IMR-90 (cell line): ENCODE measurements at places on chromosomes 5 and 9. TPM values are rescaled to one million over a fixed set of nuclear protein-coding genes. Genes with fewer than 3 reads are reported as not detected.

Gene FLT4
- under 0.01 and 0.28 TPM in 2 replicates for total RNA-seq

Gene PKD2L2
- not detected in 2 replicates for total RNA-seq

Gene INSYN2B
- 33.5 and 43.6 TPM in 2 replicates for total RNA-seq

Gene HAPLN1
- total RNA-seq = under 0.01 and 0.56 TPM in 2 replicates

Gene PCDHA9
- total RNA-seq = under 0.01 TPM in 2 replicates

Gene TPRN
- total RNA-seq = 1.7 and 1.8 TPM in 2 replicates

Gene LVRN
- under 0.01 and 0.18 TPM in 2 replicates for total RNA-seq

Gene IRX2
- total RNA-seq = 0.36 and 0.56 TPM in 2 replicates

Gene FOXD4L6
- total RNA-seq = not detected in 2 replicates

Gene CARD9
- total RNA-seq = 0.36 and 1.1 TPM in 2 replicates

Gene SLC25A2
- 0.28 TPM in 1 of 2 replicates, not detected in the other for total RNA-seq

Gene SIT1
- not detected in 2 replicates for total RNA-seq

Gene GLDC
- 0.36 and 0.83 TPM in 2 replicates for total RNA-seq

Gene CRB2
- not detected in 2 replicates for total RNA-seq

Gene NUTM2F
- total RNA-seq = not detected in 2 replicates

Gene ANKRD55
- total RNA-seq = 0.28 TPM in 1 of 2 replicates, not detected in the other

Gene CARTPT
- not detected in 2 replicates for total RNA-seq

Gene PCDHGA3
- 1.4 and 1.7 TPM in 2 replicates for total RNA-seq

Gene PLPP1
- 21.3 and 24.7 TPM in 2 replicates for total RNA-seq

Gene TSSK1B
- total RNA-seq = under 0.01 and 0.18 TPM in 2 replicates

Gene IFNB1
- not detected in 2 replicates for total RNA-seq

Gene GPX8
- total RNA-seq = 166 and 201 TPM in 2 replicates

Gene POU4F3
- total RNA-seq = not detected in 2 replicates

Gene PCDHGA1
- 0.83 and 0.90 TPM in 2 replicates for total RNA-seq

Gene WDR38
- not detected in 2 replicates for total RNA-seq

Gene DNAJC18
- 9.2 and 11.1 TPM in 2 replicates for total RNA-seq

Gene MPDZ
- total RNA-seq = 39.3 and 46.4 TPM in 2 replicates

Gene SPINK7
- total RNA-seq = not detected in 2 replicates

Gene RANBP3L
- total RNA-seq = not detected in 2 replicates

Gene ZBTB26
- 5.8 and 6.1 TPM in 2 replicates for total RNA-seq

Gene TUSC1
- total RNA-seq = 2.0 and 3.1 TPM in 2 replicates

Gene LCN15
- total RNA-seq = not detected in 2 replicates

Gene KIF4B
- under 0.01 TPM in 2 replicates for total RNA-seq

Gene ADAMTS6
- 160 and 173 TPM in 2 replicates for total RNA-seq

Gene TBCA
- 6.1 and 28.6 TPM in 2 replicates for total RNA-seq
